ENCODE measurements at places on chromosomes 16 and 17.

- no peak for DNase-seq
Measured at GRCh38 chr17:15909481-15909991, 35.4 kb upstream of the ADORA2B start.

GRCh38 chr17:78276098-78276887 is 44.9 kb downstream of the TMEM235 start:
- peak; percentile 53 for DNase-seq

DNA sequence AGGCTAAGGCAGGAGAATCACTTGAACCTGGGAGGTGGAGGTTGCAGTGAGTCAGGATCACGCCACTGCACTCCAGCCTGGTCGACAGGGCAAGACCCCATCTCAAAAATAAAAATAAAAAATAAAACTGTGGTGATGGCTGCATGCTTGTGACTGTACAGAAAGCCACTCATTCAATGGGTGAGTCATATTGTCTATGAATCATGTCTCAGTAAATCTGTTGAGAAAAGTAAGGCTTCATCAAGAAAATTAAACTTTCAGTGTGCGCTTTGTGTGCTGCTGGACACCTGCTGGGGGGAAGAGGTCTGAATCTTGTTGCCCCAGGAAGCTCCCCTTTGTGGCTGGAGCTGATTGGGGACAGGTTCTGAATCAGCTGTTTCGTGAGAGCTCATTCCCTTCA is 11.3 kb downstream of the NUBP1 start:
- no peak for DNase-seq

GRCh38 chr16:8989099-8989878 is 25.6 kb upstream of the USP7 start:
- no peak for DNase-seq

DNA sequence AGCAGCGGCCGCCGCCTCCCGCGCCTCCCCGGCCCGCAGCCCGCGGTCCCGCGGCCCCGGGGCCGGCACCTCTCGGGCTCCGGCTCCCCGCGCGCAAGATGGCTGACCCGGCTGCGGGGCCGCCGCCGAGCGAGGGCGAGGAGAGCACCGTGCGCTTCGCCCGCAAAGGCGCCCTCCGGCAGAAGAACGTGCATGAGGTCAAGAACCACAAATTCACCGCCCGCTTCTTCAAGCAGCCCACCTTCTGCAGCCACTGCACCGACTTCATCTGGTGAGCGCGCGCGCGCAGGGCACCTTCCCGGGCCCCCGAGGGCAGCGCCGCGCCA is 258 bp downstream of the PRKCB start:
- no peak for DNase-seq

DNA sequence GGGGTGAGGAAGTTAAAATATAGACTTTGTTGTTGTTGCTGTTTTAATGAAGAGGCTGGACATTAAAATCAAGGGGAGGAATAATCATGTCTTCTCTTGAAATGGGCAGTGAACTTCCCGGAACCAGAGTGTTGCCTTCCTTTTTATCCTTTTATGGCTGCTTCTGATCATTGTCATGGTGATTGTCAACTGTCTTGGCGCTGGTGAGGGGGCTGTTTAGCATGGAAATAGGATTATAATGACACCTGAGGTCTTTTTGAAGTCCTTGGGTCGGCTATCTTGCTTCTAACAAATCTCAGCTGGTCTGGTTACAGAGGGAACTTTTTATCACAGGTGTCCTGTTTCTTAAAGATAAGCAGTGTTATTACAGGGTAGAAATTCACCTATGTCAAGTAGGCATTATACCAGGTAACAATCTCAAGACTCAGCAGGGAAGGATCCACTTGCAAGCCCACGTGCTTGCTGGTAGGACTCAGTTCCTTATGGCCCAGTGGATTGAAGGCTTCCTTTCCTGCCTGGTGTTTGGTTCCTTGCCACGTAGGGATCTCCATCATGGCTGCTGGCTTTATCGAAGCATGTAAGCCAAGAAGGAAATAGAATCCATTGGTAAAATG is 349.3 kb downstream of the WWOX start:
- DNase-seq = no peak

- peak; percentile 87 for DNase-seq
Measured at GRCh38 chr16:67883872-67884261, 818 bp upstream of the NRN1L start.

GRCh38 chr16:8346294-8346693 is 244.0 kb downstream of the TMEM114 start:
- no peak for DNase-seq

DNA sequence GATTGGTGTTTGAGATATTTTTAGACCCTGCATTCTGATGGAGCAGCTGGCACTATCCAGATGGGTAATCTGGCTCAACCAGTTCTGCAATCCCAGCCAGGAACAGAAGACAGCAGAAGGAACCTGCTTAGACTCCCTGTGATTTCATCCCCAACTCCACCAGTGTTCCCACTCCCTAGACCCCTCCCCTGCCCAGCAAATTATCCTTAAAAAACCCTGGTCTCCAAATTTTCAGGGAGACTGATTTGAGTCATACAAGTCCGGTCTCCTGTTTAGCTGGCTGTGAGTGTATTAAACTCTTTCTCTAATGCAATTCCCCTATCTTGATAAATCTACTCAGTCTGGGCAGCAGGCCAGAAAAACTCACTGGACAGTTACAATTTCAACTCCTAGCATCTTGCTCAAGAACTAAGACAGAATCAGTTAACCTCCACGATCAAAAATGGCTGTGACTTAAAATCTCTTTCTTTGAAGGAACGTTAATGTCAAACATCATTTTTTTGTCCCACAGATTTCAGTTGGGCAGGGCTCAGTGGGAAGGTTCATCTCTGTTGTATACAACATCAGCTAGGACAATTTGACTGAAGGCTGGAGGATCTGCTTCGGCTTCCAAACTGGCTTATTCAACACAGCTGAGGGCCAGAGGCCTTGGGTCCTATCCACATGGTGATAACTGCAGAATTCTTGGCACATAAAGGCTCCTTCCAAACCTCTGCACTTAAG is 4.9 kb upstream of the RBL2 start:
- no peak for DNase-seq

GRCh38 chr17:45067637-45068036 is 6.5 kb downstream of the NMT1 start:
- DNase-seq = no peak

GRCh38 chr16:56773532-56773931 is 43.6 kb downstream of the NUP93 start:
- no peak for DNase-seq

- no peak for DNase-seq
Measured at GRCh38 chr17:37146086-37147064, 197.6 kb downstream of the AATF start.

- no peak for DNase-seq
Measured at GRCh38 chr17:57666946-57667345, 78.2 kb downstream of the CCDC182 start.

DNA sequence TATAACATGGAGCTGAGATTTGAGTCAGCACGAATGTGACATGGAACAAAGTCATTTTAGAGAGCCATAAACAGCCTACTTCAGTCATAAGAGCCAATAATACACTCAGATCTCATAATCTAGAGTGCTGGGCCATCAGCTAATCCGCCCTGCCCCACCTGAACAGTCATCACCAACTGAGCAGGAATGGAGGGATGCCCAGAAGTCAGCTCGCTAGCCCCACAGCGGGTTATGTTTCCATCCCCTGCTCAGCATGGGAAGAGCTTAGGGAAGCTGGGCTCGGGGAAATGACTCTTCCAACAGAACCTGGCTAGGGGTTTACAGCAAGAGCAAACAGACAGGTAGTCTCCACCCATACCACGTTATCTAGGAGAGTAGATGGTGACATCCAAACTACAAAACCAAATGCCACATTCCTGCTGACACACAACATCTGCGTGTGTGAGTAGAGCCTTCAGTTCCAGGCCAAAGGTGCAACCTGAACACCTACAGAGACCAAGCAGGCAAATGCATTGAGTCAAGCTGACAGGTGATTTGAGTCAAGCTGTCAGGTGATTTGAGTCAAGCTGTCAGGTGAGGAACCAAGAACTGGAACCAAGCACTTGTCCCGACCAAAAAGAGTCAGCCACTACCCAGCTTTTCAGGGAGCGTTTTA is 2.0 kb downstream of the TMEM11 start:
- DNase-seq = no peak

DNA sequence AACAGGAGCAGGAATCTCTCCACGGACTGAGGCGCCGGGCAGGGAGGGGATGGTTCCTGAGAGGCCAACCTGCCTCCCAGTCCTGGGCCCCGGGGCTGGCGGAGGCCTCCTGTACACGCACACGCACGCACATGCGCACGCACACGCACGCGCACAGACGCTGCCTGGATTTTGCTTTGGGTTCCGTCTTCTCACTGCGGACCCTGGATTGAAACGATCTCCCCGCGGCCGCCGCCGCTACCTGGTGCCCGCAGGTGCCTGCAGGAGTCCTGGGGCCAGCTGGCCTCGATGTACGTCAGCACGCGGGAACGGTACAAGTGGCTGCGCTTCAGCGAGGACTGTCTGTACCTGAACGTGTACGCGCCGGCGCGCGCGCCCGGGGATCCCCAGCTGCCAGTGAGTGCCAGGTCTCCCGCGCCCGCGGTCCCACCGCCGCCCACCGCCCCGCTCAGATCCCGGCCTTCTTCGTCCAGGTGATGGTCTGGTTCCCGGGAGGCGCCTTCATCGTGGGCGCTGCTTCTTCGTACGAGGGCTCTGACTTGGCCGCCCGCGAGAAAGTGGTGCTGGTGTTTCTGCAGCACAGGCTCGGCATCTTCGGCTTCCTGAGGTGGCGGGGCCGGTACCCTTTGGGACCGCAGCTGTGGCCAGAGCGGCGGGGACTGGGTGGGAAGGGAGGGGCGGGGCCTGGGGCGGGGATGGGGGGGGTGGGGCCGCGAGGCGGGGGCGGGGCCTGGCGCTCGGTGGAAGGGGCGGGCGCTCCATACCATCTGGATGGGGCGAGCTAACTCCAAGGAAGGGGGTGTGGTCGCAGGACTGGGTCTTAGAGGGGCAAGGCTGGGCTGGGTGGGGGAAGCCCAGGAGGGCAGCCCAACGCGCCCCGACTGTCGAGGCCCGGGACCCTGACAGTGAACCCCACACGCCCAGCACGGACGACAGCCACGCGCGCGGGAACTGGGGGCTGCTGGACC is 12.3 kb downstream of the CES4A start:
- peak; percentile 37 for DNase-seq
